ENCODE measurements at places on chromosomes 6 and 20. TPM values are rescaled to one million over a fixed set of nuclear protein-coding genes. Genes with fewer than 3 reads are reported as not detected.

- no peaks in the 10 kb centered on the region for H3K36me3 ChIP-seq
- H3K4me1 ChIP-seq, result peaks cover 23% of the 10 kb centered on the region
- no peak for DNase-seq
Observed at GRCh38 chr20:63551068-63551467, 2.9 kb upstream of the FNDC11 start.

The PRKN gene
- polyA plus RNA-seq, result 0.68 TPM

GRCh38 chr6:133230052-133230451 is 11.1 kb upstream of the EYA4 start:
- H3K27me3 ChIP-seq, result no peaks in the 10 kb centered on the region
- H3K4me1 ChIP-seq, result no peaks in the 10 kb centered on the region
- H3K27ac ChIP-seq, result no peak overlapping the region

The LPA gene
- polyA plus RNA-seq, result not detected

The ME1 gene
- 28.1 TPM for polyA plus RNA-seq

DNA sequence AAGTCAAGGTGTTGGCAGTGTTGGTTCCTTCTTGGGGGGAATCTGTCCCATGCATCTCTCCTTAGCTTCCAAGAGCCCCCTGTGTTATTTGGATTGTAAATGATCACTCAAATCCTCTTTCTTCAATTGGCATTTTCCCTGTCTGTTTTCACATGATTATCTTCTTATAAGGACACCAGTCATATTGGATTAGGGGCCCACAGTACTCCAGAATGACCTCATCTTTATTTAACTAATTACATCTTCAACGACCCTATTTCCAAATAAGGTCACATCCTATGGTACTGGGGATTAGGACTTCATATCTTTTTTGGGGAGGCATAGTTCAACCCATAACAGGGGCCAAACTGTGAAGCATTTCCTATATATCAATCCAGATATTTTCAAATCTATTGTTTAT is 57.3 kb downstream of the PTPRA start:
- H3K27me3 ChIP-seq, result no peaks in the 10 kb centered on the region
- H3K4me3 ChIP-seq, result no peak overlapping the region
- no peak for DNase-seq
- H3K4me1 ChIP-seq, result no peaks in the 10 kb centered on the region
- peaks cover 7% of the 10 kb centered on the region for H3K36me3 ChIP-seq

The CRISP3 gene
- polyA plus RNA-seq, result not detected

GRCh38 chr20:46349035-46349741 is 40.9 kb upstream of the CDH22 start:
- H3K27ac ChIP-seq, result peak overlapping the region; percentile 1
- peaks cover 4% of the 10 kb centered on the region for H3K27me3 ChIP-seq
- peaks cover 5% of the 10 kb centered on the region for H3K36me3 ChIP-seq
- H3K4me1 ChIP-seq, result peaks cover 28% of the 10 kb centered on the region
- H3K4me3 ChIP-seq, result no peak overlapping the region

DNA sequence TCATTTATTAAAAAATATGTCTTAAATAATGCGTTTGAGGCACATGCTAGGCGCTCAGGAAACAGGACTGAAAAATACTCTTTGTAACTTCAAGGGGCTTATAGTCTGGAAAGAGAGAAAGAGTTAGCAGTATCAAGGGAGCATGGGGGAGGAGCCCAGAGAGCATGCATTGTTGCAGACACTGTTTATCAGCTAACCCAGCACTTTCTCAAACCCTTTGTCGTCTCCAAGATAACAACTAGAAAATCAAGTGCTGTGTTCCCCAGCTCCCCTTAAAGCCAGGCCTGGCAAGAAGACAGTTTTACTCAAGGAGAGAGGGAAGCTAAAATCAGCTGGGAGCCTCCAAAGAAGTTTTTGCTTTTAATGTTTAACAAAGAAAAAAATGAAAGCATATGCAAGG is 98.4 kb downstream of the PERP start:
- H3K27ac ChIP-seq, result no peak overlapping the region
- no peak overlapping the region for H3K4me3 ChIP-seq
- H3K36me3 ChIP-seq, result no peaks in the 10 kb centered on the region
- no peaks in the 10 kb centered on the region for H3K27me3 ChIP-seq
